CD4-positive, alpha-beta T cell treated with Interleukin-21 for 1 hour (primary cell): ENCODE measurements at places on chromosomes 11 and 22.

- no peak for DNase-seq
Observed at GRCh38 chr11:72658989-72659640, 15.1 kb downstream of the PDE2A start.

DNA sequence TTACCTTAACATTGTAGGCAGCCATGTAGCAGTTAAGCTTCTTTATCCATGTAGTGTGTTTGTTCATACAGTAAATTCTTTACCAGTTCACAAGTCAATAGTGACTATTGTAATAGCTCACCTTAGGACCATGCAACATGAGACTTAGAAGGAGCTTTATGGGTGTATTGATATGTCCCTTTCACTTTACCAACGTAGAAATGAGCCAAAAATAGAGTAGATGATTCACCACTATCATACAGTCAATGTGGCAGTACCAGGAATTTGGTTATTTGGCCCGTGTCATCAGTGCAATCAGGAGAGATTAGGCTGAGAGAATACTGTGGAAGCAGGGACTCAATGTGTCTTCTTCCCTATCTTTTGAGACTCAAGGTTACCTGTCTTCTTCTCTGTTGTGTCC, 4.7 kb downstream of the ZDHHC13 start:
- DNase-seq = no peak

- DNase-seq = no peak
Observed at GRCh38 chr11:12889243-12889642, 119.9 kb upstream of the RASSF10 start.

DNA sequence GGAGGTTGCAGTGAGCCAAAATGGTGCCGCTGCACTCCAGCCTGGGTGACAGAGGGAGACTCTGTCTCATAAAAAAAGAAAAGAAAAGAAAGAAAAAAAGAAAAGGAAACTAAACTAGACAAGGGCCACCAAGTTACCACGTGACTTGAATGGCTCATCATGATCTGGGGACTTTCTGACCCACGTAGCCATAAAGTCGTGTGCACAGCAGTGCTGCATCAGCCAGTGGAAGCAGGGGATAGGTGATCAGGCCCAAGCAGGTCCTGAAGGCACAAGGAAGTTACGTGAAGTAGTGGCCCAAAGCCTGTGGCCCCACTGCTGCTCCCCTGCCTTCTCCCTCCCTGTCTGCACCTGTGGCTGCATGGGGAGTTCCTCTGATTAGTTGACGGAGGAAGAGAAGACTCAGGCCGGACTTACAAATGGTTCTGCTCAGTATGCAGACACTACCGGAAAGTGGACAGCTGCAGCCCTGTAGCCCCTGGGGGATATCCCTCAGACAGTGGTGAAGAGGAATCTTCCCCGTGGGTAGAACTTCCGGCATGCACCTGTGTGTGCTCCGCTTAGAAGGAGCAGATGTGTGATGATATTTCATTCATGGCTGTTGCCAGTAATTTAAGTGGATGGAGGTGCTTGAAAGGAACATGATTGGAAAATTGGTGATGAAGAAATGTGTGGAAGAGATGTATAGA, 18.2 kb upstream of the CD81 start:
- DNase-seq = no peak

- no peak for DNase-seq
Observed at GRCh38 chr22:28574159-28574788, 105.4 kb downstream of the TTC28 start.

- DNase-seq = no peak
Observed at GRCh38 chr11:16193897-16194381, 162.4 kb downstream of the SOX6 start.

DNA sequence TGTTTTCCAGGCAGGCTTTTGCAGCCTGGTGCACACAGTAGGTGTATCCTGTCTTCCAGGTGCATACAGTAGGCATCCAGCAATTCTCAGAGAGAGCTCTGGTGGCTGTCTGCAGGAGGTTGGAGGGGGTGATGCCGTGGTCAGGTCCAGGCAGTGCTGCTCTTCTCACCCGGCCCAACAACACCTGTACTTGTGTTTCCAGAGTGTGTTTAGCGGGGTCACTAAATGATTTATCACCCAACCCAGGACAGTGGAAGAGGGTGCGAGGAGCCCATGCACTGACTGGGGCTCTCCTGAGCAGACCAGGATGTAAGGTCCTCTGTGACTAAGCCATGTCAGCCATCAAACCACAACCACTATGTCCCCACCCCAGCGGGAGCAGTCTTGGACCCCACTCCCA, 18.6 kb upstream of the FGF3 start:
- no peak for DNase-seq

GRCh38 chr11:123585706-123586105, 68.7 kb downstream of the SCN3B start:
- no peak for DNase-seq

DNA sequence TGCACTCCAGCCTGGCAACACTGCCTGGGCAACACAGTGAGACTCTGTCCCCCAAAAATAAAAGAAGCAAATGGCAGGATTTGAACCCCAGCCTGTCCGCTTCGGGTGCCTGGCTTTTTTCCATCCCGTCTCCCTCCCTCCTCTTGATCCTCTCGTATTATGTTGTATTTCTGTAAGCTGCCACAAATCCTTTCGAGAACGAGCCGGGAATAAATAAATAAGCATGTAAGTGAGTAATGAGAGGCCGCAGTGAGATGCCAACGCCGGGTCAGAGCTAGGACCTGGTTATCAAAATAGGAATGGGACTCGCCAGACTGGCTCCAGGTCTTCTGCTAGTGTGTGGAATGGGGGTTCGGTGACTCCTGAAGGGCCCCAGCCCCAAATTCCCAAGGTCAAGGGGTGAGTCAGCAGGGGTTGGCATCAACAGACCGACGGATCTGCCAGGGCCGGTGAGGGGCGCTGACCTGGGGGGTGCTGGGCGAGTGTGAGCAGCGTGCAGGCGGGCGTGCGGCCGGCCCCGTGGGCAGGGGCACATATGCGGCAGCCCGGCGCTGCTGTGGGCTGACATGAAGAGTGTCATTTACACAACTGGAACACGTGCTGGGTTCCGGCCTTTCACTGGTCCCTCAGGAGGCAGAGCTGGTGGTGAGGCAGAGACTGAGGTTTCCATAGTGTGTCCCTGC, 47.8 kb downstream of the FLRT1 start:
- DNase-seq = no peak

DNA sequence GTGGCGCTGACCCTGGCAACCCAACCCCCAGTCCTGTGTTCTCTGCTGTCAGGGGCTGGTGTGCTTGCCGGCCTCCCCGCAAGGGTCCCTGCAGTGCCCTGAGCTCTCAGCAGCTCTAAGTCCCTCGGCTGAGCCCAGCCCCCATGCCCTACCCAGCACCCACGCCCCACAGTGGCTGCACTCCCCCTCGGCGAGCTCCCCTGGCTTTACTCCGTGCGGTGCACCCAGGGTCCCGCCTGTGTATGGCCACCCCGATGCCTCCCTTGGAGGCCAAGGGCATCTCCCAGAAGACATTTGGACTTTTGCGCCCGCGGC, 72.5 kb upstream of the SHISAL1 start:
- no peak for DNase-seq

DNA sequence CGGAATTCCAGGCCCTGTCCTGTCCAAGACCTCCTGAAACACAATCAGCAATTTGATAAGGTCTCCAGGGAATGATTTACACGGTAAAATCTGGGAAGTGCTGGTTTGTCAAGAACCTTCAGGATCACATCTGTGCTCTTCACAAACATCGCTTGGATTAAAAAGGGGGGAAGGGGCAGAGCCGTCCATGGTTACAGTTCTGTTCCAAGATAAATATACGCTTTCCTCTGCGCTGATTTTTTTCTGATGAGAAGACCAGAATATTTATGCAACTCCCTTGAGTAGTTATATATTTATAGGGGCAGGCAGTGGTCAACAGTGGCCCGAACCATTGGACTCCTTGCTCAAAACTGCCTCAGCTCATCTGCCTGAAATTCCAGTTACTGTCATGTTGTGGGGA, 9.2 kb upstream of the APOL5 start:
- no peak for DNase-seq

DNA sequence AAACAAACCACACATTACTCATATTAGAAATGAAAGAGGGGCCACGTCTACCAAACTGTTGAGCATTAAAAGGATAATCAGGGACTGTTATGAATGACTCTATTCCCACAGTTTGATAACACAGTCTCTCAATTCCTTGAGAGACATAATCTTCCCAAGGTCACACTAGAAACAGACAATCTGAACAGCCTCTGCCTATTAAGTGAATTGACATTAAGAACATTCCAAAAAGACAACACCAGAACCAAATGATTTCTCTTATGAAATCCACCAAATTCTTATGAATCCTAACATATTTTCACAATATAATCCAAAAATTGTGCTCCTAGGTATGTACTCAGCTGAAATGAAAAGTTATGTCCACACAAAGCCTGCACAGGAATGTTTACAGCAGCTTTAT, 4.6 kb downstream of the RFPL1 start:
- DNase-seq = no peak

DNA sequence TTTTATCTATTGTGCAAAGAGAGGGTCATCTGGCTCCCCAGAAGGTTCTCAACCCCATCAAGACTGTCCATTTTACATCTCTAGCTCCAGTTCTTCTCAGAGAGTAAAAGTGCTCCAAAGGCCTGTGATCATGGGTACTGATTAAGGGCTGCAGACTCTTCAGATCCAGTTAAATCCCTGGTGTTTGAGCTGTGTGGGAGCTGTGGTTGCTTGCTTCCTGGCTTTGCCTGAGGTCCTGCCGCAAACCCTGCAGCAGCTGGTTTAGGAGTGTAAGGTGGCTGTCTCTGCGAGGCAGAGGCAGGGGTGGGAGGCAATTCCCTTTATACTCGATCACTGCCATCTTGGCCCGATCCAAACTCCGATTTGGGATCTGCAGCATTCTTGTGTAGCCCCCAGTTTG, 1.2 kb downstream of the MRPL17 start:
- no peak for DNase-seq

- no peak for DNase-seq
Observed at GRCh38 chr22:48564995-48565394, 1262.7 kb downstream of the BRD1 start.

DNA sequence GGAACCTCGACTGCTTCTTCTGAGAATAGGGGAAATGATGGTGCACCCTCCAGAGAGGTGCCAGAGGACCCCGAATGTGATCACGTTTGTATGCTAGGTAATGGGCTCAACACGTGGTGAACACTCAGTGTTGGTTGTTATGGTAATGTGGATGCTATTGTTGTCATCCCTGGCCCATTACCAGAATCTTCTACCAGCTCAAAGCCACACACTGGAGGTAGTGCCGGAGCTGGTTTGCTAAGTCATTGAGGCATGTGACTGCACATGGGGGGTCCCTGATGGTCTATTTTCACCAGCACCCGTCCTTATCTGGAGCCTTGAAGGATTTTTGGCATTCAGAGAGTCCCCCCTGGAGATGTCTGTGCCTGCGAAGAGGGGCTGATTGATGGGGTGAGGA, 119.1 kb upstream of the CD82 start:
- DNase-seq = no peak

DNA sequence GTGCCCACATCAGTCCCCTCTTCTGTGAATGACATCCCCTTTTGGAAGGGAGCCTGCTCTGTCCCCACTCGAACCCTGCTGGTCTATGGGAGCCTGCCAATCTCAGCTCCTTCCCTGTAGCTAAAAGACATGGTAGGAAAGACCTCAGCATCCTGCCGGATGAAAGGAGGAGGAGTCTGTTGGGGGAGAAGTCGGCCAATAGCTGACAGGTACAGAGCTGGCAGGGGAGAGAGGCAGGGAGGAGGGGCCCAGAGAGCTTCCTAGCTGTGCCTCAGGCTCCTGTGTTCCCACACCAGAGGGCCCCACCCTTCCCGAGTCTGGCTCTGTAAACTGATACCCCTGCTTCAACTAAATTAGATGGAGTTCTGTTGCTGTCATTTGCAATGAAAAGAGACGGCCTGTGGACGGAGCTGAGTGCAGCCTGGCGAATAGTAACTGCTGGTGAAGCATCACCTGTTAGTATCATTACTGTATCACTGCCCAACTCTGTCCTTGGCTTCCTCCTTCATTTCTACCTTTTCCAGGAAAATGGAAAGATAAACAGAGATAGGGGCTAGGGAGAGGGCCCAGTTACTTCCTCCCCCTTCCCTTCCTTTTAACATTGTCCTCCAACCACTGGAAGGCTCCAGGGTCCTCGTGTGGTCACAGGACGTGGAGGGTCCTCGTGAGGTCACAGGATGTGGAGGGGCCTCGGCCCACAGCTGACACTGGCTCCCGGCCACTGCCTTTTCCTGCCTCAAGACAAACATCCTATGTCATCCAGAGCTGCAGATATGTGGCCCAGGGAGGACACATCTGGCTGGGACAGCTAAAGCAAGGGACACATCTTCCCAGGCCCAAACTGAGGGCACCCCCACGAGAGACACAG, 15.1 kb downstream of the FXYD6 start:
- DNase-seq = no peak

DNA sequence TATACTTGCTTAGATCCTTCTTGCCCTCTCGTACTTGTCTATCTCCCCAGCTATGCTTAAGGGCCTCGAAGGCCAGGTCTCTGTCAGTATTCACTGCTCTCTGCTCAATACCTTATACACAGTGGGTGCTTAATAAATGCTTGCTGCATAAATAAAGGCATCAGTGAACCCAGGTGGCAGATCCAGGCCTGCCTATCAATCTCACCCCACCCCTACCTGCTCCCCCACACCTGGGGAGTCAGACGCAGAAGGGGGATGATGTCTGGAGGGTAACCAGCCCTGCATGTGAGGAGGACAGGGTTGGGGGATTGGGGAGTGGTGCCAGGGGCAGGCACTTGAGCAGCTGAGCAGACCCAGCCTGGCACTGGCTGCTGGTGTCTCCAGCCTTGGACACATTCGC, 430.6 kb downstream of the MN1 start:
- no peak for DNase-seq

DNA sequence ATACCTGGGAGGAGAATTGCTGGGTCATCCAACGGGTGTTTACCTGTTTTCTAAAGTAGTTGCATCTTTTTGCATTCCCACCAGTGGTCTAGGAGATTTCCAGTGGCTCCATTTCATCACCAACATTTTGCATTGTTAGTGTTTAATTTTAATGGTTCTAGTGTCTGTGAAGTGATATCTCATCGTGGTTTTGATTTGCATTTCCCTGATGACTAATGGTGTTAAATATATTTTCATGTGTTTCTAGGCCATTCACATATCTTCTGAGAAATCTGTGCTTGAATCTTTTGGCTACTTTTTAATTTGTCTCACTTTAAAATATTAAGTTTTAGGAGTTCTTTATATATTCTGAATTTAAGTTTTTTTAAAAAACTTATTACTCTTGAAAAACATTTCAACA, 439.6 kb downstream of the TMEM135 start:
- no peak for DNase-seq

DNA sequence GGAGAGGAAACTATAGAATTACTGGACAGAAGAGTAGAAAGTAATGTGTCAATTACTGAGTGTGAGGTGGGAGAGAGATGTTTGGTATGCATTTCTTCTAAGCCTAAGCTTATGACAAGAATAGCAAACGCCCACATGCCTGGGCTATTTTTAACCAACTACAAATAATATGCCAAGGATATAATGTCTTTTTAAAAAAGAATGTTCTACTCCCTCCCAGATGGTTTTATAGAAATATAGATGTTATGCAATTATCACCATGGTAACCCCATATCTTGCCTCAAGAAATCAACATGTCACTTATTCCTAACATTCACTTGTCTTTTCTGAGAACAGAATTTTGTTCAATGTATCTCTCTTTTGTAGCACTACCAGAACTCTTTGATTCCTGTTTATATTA, 996.7 kb upstream of the CHORDC1 start:
- no peak for DNase-seq
